Parietal lobe (tissue), 2 donors: ENCODE measurements at places on chromosomes 4 and X. TPM values are rescaled to one million over a fixed set of nuclear protein-coding genes. Genes with fewer than 3 reads are reported as not detected.

CLDN34 gene
- not detected for total RNA-seq

PNMA5 gene
- total RNA-seq: 2.8 TPM

SOWAHB gene
- 3.4 TPM for total RNA-seq

HGFAC gene
- total RNA-seq: 8.8 TPM

MAGEB10 gene
- total RNA-seq: not detected

ANTXR2 gene
- total RNA-seq: 26.0 TPM

TLR3 gene
- total RNA-seq: 0.63 TPM

DUSP21 gene
- total RNA-seq: not detected

CLCN4 gene
- total RNA-seq: 56.3 TPM
